ENCODE measurements at places on chromosomes 12 and 14.

DNA sequence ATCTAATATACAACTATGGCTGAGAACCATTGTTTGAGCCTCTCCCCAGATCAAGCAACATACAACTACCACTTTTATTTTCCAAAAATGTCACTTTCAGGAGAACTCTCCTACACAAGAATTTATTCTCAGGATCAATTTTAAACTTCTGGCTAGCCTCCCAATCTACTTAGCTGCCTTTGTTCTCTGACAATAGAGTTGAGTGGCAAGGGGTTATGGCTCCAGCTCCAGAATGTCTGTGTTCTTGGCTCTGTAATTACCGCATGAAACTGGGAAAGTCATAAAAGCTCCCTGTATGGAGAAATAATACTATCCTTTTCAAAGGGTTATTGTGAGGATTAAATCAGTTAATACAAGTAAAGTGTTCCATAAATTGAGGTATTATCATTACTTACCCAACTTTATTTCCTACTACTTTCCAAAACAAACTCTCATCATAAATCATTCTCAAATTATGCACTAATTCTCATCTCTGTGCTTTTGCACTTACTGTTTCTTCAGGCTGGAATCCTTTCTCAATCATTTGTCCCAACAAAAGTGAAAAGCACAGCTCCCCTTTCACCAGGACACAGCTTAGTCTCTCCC is 121.9 kb downstream of the GARIN6 start:
- no peak for DNase-seq

DNA sequence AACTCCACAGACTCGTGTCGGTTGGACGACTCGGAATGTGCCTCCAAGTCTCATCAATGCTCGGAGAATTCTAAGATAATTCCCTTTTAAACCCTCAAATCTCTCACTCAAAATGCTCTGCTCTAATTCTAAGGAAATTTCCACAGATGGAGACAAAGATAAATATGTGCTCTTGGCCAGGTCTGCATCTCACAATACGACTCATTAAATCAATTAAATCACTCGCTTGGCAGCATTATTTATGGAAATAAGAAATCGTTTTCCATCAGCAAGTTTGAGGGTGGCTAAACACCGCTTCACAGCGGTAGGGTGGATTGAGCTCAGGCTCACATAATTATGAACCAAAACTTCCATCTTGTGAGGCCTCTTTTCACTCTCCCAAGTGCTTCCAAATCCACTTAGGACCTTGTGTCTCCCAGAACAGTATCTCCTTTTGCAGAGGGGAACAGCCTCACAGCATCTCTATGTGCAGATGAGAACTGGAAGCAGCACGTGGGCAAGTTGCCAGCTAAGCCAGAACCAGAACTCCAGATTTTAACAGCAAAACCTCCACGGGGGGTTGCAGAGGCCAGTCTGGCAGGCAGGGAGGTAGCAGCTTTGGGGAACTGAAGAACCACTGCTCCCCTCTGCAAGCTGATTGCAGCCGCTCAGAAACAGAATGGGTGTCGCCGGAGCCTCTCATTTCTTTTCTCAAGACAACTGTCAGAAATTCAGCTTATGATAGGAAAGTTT is 43.8 kb downstream of the RIMBP2 start:
- no peak for DNase-seq

GRCh38 chr14:20657216-20658211 is 16.0 kb upstream of the OR6S1 start:
- DNase-seq = peak; percentile 31

DNA sequence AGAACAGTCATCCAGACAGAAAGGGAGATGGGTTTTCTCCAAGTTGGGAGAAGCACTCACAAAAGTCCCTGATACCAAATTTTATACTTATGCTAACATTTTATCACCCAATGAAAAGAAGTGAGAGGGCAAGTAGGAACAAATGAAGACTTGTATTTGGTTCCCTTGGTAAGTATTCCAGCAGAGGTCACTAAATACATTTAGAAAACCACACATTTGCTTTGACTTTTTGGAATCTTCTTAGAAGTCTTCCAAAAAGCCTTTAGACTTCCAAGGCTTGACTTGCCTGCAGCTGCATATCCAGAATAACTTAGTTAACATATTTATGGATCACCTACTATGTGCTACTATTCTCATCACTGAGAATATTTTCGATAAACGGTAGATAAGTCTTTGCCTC is 3.1 kb upstream of the GYS2 start:
- no peak for DNase-seq

- no peak for DNase-seq
Measured at GRCh38 chr12:76674669-76675315, 89.1 kb upstream of the ZDHHC17 start.

GRCh38 chr14:97456958-97457357 is 659.8 kb downstream of the VRK1 start:
- DNase-seq = peak; percentile 85

DNA sequence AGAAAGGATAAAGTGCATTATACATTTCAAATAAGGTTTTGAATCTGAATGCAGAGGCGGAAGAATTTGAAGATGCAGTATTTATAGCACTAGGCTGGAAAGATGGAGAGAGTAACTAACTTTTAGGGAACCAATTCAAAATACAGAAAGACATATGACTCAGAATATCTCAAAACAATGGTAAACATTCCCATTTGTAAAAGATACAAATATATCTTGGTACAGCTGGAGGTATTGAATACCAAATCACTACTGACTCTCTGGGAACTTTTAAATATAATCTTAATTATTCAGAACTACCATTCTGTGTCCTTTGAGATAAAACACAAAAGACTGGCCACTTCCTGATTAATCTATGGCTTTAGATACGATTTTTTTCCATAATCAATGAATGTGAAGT is 5.1 kb downstream of the CD69 start:
- no peak for DNase-seq

DNA sequence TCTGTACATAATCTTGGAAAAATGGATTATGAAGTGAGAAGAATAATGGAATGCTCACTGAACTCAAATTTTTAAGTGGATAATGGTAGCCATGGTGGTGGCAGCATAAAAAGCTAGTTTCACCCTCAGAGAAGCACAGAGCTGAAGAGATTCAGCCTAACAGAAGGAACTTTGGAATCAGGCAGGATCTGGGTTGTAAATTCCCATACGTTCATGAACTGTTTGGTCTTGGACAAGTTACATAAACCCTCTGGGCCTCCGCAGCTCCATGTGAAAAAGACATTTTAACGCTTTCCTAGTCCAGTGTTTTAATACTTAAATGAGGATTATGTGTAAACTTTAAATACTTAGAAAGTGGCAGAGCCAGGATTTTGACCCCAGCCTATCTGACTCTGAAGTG is 26.6 kb downstream of the JKAMP start:
- DNase-seq = no peak

GRCh38 chr12:87985069-87985675 is 44.0 kb downstream of the C12orf50 start:
- DNase-seq = no peak

DNA sequence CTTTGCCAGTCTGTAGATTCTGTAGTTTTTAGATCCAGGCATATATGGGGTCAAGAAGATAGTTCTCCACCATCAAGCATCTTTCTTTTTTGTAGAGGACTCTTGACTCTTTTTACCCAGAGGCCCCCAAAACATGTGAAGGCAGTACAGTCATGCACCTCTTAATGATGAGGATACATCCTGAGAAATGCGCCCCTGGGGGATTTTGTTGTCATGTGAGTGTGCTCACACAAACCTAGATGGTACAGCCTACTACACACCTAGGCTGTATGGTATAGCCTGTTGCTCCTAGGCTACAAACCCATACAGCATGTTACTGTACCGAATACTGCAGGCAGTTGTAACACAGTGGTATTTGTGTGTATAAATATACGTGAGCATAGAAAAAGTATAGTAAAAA is 23.0 kb downstream of the EVL start:
- DNase-seq = no peak

DNA sequence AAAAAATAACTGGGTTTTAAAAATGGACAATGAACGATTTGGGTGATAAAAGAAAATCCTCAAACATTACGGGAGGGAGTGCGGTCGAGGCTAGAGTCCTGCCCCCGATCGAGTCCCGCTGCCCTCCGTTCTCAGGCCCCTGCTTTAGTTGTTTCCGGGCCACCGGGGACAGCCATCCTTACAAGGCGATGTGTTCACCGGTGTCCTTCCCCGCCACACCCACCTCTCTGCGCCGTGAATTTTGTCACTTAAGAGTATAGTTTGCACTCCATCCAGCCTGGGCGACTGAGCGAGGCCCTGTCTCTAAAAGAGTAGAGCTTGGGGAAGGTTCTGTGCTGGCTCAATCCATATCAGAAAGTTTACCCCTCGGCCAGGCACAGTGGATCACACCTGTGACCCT is 2.9 kb downstream of the ULK1 start:
- DNase-seq = no peak

GRCh38 chr12:44101475-44101874 is 265.6 kb downstream of the TMEM117 start:
- no peak for DNase-seq

- peak; percentile 93 for DNase-seq
Measured at GRCh38 chr12:4269279-4269991, 4.1 kb upstream of the CCND2 start.

- no peak for DNase-seq
Measured at GRCh38 chr14:101251812-101252442, 309.4 kb upstream of the DIO3 start.
